ENCODE measurements at places on chromosomes 12 and 14.

GRCh38 chr14:89252887-89253532 lies 164.0 kb downstream of the FOXN3 start:
- no peak for DNase-seq

GRCh38 chr12:75850721-75851462 lies 180.7 kb downstream of the PHLDA1 start:
- DNase-seq, result no peak

GRCh38 chr12:42442311-42442759 lies 116.4 kb downstream of the PPHLN1 start:
- DNase-seq, result no peak

DNA sequence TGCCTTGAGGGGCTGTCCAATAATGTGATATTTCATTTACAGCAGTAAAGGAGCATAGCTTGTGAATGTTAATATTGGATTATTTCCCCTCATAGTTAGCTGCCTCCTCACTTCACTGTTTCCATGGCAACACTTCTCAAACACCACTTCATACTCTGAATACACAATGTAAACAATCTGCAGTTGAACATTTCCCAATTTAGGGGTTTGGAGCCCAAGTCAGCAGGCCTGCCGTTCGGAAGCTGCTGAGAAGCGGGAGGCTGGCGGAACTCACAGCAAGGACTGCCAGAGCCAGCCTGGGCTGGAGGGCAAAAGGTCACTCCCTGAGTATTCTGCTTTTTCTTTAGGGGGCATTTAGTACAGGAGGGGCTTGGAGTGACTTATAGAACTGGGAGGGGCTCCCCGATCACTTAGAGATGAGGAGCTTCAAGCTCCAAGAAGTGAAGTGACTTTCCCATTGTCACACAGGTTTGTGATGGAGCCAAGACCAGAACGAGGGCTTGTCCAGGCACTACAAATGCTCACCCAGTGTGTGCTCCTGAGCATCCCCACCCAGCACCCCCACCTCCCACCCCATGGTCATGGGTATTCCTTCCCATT lies 12.1 kb upstream of the SLC24A4 start:
- DNase-seq, result no peak

DNA sequence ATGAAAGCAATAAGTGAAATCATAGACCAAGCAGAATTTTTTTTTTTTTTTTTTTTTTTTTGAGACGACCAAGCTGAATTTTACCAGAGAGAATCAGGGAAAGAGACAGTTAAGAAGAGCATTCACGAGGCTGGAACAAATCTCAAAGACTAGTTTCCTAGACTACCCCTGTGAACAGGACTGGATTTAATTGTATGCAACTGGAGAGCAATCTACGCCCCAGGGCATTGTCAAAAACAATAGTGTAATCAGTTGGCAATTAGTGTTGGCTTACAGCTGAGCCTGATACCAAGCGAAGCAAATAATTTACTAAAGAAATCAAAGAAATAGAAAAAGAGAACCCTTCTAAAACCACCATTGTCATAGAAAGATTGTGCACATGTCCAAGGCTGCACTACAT lies 232.9 kb upstream of the CPNE8 start:
- DNase-seq, result no peak

- no peak for DNase-seq
Observed at GRCh38 chr12:38328306-38328895, 11.8 kb downstream of the ALG10B start.

DNA sequence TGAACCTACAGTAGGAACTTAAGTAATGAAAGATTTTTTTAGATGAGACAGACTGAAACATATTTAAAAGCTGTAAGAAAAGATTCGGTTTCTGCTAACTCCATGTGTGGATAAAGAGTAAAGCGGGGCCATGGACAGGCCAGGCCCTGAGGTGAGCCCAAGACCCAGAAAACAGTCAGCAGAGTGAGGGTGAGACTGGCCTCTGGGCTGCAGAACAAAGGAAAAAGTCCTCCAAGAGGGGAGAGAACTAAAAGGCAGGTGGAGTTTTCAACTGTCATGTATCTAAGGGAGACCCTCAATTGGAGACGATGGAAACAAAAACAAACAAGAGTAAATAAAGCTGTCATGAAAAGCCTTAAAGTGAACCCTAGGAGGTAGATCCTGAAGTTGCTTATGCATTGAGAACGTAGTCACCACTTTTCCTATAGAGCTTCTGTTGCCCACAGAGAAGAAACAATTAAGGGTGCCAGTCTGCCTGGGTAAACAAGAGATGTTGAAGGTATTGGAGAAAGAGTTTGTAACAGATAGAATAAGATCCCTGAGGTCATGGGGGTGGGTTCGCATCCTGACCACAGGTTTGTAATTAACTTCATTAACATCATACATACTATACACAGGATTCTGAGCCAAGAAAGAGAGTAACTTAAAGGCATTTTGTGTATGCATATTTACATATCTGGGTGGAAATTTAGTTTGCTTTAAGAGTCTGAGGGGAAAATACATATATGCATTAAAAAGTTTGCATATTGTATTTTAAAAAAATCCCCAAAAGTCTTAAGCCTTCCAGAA lies 268.7 kb upstream of the PDE3A start:
- no peak for DNase-seq

DNA sequence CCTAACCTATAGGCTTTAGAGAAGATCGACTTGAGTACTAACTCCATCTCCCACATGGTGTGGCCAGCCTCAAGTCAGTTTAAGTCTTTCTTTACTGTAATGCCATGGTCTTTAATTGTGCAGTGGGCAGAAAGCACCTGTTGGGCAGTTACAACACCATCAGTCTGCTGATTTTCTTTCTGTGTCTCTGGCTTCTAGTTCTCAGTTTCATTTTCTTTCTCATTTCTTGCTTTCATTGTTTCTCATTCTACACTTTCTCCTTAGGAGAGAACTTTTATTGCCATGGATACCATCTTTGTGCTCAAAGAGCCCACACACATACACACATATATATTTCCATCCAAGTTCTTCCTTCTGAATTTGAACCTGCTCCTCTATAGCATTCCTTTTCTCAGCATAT lies 96.1 kb upstream of the SLC16A7 start:
- no peak for DNase-seq

- no peak for DNase-seq
Observed at GRCh38 chr12:48194799-48195201, 8.3 kb downstream of the OR10AD1 start.

- DNase-seq, result no peak
Observed at GRCh38 chr14:23437133-23438100, 2.0 kb upstream of the MYH7 start.

- peak; percentile 54 for DNase-seq
Observed at GRCh38 chr14:49861699-49862088, 9.1 kb upstream of the NEMF start.

- DNase-seq, result no peak
Observed at GRCh38 chr14:105384041-105384557, 14.2 kb upstream of the TEX22 start.

DNA sequence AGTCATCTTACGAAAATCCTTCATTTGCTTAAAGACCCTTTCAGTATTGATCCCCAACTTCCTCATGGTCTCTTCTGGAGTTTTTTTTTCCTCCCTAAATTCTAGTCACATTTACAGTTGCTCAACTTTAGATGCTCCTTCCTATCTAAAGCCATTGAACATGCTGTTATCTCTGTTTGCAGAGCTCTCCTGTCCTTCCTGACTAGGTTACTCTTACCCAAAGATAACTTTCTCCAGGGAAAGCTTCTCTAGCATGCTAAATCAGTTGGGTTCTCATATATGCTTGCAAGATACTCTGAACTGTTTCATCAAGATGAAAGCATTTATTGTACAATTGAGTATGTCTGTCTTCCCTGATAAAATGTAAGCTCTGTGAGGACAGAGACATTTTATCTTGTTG lies 1.8 kb upstream of the RAB21 start:
- DNase-seq, result no peak

- DNase-seq, result no peak
Observed at GRCh38 chr12:82069931-82070514, 288.2 kb downstream of the CCDC59 start.

DNA sequence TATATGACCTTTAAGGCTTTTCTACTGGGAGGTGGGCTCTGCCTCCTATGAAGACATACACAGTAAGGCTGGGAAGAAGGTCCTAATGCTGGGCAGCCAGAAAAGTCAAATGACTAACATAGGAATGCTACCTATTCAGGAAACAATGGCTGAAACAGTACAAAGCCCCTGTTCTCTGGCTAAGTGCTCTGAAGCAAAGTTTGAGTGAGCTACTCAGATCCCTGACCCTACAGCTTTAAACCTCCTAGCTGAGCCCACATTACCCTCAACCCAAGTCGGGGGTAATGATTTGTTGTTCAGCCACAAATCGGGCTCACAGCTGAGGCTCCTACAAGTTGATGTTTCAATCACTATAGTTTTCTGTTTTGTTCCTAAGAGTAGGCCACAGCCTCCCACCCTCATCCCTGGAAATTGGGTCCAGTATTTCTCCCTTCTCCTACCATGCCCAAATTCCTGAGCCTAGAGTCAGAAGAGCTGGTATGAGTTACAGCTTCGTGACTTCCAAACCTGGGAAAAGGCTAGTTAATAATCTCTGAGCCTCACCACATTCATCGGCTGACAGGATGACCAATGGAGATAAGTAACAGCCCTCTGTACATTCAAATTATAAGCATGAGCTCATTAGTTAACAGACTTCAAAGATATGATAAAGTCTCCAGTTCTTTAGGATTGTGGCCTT lies 46.5 kb downstream of the BTBD7 start:
- no peak for DNase-seq

DNA sequence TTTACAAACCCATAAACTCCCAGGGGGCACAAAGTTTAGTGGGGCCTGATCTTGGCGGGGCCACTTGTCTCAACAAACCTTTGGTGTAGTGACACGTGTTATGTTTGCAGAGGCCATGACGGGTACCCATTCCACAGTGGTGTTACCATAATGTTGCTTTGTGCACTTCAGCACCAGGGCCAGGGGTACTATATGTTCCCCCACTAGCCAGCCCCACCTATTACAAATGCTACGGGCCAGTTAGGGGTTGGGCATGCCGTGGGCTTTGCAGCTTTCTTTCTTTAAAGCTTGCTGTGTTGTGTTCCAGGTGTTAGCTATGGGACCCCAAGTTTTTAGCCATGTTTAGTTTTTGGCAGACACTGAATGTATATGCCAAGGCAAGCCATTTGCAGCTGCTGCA lies 30.8 kb upstream of the G2E3 start:
- DNase-seq, result no peak

GRCh38 chr12:1369460-1369859 lies 224.9 kb downstream of the FBXL14 start:
- DNase-seq, result no peak

- DNase-seq, result no peak
Observed at GRCh38 chr14:22268875-22269274, 320.1 kb downstream of the DAD1 start.

- DNase-seq, result peak; percentile 59
Observed at GRCh38 chr12:120639771-120640721, at the start of gene CABP1. Gene CABP1 (plus strand): TSS chr12:120640626. CDS start chr12:120640686, 60 bp downstream.

GRCh38 chr14:28141662-28142061 lies 624.9 kb upstream of the FOXG1 start:
- DNase-seq, result no peak

- no peak for DNase-seq
Observed at GRCh38 chr12:47730341-47730744, 5.1 kb upstream of the ENDOU start.

Measured in activated T-cell treated with anti-CD3 and anti-CD28 coated beads for 24 hours (primary cell).